Activated CD4-positive, alpha-beta T cell treated with anti-CD3 and anti-CD28 coated beads for 24 hours (primary cell): ENCODE measurements at places on chromosomes 3 and 15.

- DNase-seq = no peak
Observed at GRCh38 chr3:138135833-138136194, 3.6 kb upstream of the A4GNT start.

- no peak for DNase-seq
Observed at GRCh38 chr3:54954022-54954421, 26.2 kb upstream of the LRTM1 start.

DNA sequence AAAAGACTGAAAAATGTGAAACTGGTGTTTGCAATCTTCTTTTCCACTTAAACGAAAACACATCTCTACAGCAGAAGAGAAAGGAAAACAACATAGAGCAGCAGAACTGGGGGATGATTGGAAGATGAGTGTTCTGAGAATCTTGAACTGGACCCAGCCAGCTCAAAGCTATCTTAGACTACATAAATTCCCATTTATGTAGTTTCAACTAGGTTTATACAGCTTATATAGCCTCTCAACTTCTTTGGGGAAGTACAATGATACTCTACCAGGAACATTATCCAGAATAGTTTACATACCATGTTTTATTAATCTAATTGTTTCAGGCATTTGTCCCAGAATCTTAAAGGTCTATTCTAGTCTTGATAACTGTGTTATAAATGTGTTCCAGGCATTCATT lies 658.2 kb upstream of the LMCD1 start:
- no peak for DNase-seq

DNA sequence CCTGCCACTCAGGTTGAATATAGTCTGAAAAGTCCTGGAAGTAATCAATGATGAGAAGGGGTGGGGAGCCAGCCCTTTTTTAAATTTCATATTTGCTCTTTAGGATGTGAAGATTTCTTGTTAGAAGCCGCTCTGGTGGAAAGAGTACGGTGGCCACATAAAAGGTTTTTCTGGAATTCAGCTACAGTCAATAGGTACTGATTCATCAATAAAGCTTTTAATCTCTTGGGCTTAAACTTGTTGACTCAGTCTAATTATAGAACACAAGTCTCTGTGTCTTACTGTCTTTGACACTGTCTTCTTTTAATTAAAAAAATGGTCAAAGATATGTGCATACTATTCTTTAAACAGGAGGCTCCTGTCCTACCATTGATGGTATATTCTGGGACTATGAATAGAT lies 99.9 kb upstream of the TP63 start:
- no peak for DNase-seq

DNA sequence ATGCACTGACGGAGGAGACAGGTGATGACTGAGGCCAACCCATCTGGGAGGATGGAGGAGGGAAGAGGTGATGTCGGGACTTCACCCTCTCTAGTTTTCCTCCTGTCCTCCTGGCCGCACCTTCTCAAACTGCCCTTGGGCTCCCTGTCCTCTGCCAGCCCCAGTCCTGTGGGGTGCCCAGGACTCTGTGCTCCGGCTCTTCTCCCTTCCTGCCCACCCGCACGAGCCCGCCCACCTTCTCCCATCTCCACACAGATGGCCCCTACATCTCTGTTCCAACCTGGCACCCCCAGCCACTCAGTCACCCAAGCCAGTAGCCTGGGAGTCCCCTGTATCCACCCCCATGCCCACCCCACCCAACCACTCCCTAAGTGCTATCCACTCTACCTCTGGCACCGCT lies 206.7 kb upstream of the LINGO1 start:
- DNase-seq = no peak

- no peak for DNase-seq
Observed at GRCh38 chr3:179164857-179165256, 16.7 kb downstream of the PIK3CA start.

DNA sequence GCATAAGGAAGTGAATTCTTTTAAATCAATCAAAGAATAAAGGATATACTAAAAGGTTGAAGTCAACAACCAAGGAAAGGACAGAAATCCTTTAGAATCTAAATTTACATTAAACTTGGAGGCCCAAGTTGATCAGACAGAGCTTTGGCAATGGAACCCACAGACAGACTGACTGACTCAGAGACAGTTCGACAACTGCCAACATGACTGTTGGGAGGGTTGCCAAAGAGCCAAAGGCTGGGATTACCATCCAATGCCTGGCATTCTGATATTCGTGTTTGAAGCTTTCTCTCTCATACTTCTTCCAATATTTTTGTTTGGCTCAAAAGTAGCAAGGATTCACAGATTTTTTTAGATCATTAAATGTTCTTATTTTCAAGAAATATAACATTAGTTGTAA lies 406.1 kb downstream of the PLCL2 start:
- DNase-seq = no peak

DNA sequence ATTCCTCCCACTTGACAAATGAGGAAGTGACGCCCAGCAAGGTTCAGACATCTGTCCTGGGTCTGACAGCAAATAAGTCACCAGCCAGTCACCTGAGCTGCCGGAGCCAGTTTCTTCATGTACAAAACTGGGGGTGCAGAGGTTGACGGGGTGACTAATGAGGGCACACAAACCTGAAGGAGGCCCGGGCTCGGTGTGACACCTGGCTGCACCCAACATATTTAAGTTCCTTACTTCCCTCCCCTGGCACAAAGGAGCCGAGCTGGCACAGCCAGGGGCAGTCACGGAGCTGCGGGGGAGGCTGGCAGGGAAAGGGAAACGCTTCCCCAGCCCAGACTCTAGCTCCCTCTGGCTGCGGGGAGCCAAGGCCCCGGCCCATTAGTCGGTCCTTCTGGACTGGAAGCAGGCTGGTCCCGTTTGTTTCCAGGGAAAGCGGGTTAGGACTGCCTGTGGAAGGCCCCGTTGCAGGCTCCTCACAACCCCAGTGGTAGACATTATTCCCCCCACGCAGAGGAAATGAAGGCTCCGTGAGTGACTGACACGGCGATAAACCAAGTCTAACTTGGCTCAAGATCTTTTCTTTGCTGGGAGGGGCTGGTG lies 2.3 kb downstream of the FBXL22 start:
- peak; percentile 28 for DNase-seq
